Chondrocyte (in vitro differentiated cells): ENCODE measurements at places on chromosomes 3 and 15. TPM values are rescaled to one million over a fixed set of nuclear protein-coding genes. Genes with fewer than 3 reads are reported as not detected.

- H3K27me3 ChIP-seq = no peaks in the 10 kb centered on the region
- no peak overlapping the region for H3K4me3 ChIP-seq
- peaks cover 5% of the 10 kb centered on the region for H3K4me1 ChIP-seq
- no peak for DNase-seq
These were observed 89.6 kb downstream of the MITF start for GRCh38 chr3:69828817-69829216.

- no peaks in the 10 kb centered on the region for H3K4me1 ChIP-seq
- DNase-seq = no peak
- no peaks in the 10 kb centered on the region for H3K36me3 ChIP-seq
These were observed 87.4 kb downstream of the BCHE start for GRCh38 chr3:165749821-165750220.

- H3K4me3 ChIP-seq = no peak overlapping the region
- no peaks in the 10 kb centered on the region for H3K4me1 ChIP-seq
- DNase-seq = no peak
- H3K27me3 ChIP-seq = peaks cover 56% of the 10 kb centered on the region
- H3K27ac ChIP-seq = no peak overlapping the region
These were observed 17.1 kb upstream of the LZTFL1 start for GRCh38 chr3:45858809-45859543.

DNA sequence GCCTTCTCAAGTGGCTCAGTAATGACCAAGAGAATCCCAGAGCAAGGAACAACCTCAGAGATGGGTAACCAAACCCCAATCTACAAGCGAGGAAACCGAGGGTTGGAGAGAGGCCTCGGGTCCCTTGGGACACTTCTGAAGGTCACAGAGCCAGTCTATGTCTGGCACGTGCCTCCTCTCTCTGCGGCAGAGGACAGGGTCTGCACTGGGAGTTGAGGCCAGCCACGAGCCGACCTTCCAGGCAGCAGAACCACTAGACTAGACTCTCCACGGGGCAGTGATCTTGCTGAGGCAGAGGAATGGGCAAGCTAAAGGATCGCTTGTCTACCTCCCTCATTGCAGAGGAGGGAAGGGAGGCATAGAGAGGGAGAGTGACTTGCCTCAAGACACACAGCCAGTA, 100.6 kb upstream of the SMAD3 start:
- H3K27me3 ChIP-seq = peaks cover 2% of the 10 kb centered on the region
- H3K4me1 ChIP-seq = no peaks in the 10 kb centered on the region
- H3K4me3 ChIP-seq = no peak overlapping the region
- DNase-seq = no peak

GRCh38 chr3:149395107-149396089, 17.9 kb upstream of the TM4SF1 start:
- H3K27ac ChIP-seq = peak overlapping the region; percentile 90
- no peak for DNase-seq
- peaks cover 43% of the 10 kb centered on the region for H3K4me1 ChIP-seq
- no peaks in the 10 kb centered on the region for H3K36me3 ChIP-seq
- no peaks in the 10 kb centered on the region for H3K27me3 ChIP-seq
- H3K4me3 ChIP-seq = no peak overlapping the region

The DENND4A gene
- 9.7 to 14.5 TPM (median 10.7 TPM) in 3 replicates for total RNA-seq
